ENCODE measurements at places on chromosomes 13 and 19.

DNA sequence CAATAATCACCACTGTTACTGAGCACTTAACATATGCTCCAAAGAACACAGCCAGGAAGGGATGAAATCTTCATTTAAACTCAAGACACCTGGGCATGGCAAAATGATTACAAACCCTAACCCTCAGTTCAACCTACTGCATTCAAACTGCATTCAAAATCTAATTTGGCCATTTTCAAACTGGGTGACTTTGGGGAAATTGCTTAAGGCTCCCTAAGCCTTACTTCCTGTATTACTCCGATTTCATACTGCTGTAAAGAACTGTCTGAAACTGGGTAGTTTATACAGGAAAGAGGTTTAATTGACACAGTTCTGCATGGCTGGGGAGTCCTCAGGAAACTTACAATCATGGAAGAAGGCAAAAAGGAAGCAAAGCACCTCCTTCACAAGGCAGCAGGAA is 50.4 kb downstream of the CBY2 start:
- no peak for DNase-seq

DNA sequence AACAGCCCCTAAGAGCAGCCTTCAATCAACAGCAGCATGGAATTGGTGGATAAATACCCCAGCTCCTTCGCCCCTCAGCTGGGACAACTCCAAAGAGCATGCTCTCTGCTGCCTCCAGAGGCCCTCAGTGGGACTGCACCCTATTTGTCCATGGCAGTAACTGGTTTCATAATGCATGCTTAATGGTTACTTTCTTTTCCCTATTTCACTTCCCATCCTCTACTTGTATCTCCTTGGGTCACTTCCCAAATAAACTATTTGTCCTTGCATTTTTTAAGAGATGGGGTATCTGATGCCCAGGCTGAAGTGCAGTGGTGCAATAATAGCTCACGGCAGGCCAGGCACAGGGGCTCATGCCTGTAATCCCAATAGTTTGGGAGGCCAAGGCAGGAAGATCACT is 13.5 kb upstream of the TPM4 start:
- no peak for DNase-seq

DNA sequence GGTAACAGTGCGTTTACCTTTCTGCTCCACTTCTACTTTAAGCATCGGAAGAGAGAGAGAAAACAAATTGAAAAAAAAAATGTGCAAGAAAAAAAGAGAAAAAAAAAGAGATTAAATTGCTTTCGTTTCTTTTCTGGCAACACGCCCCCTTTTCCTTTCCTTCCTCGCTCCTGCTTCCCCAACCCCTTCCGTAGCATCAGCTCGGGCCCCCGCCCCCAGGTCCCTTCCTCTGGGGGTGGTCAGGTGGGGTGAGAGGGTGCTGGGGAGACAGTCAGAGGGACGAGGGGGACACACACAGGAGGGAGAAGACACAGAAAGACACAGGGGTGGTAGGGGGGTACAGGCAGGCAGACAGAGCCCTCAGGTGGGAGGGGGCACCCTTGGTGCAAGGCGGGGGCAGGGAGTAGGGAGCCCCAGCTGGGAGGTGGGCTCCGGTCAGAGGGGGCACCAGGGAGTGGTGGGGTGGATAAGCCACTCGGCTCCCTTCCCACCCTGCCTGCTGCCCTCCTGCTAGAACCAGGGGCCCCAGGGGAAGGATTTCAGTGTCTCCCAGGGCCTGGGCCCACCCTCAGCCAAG is 30.7 kb upstream of the ASF1B start:
- DNase-seq, result no peak

DNA sequence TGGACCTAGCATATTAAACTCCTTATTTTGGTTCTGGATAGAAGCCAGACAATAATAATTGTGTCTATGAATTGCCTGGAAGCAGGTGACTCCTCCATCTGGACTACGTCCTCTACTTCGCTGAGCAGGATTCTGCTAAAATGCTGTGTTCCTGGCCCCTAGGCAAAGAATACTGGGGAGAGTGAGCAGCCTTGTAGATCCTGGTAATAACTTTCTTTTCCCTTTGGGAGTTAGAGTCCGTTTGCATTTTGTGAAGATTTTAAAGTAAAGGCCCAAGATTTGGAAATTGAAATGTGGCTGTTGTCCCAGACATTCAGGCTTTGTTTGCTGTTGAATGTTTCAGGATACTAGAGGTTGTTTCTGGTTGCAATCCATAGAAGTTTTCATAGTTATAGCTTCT is 511.9 kb upstream of the KLF12 start:
- no peak for DNase-seq

- DNase-seq, result no peak
Observed at GRCh38 chr19:679418-680286, 3.5 kb downstream of the FSTL3 start.
